KG1 (cell line): ENCODE measurements at places on chromosomes 1 and 21.

- DNase-seq = no peak
Measured at GRCh38 chr1:236338096-236338495, 56.0 kb upstream of the EDARADD start.

- no peak for DNase-seq
Measured at GRCh38 chr1:221720545-221720944, 21.3 kb downstream of the DUSP10 start.

DNA sequence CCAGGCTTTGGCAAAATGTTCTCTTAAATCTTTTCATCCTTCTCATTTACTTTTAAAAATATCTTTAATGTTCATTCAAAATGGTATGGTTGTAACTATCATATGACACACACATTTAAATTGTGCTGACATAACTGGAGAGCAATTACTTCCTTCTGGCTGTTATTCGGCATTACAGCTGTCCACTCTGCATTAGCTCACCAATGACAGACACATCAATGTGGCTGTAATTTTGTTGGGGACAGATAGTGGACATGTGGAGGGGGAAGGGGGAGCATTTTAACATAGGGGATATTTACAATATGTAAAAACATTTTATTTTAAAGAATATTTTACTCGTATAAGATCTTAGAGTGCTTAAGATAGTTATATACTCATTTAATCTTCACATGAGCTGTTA, 319.8 kb downstream of the HMCN1 start:
- no peak for DNase-seq

GRCh38 chr1:151005729-151006319, 878 bp downstream of the MINDY1 start:
- no peak for DNase-seq

GRCh38 chr21:34874684-34875513, 174.2 kb downstream of the RUNX1 start:
- DNase-seq = no peak

GRCh38 chr1:235806123-235806522, 60.6 kb downstream of the LYST start:
- DNase-seq = no peak

DNA sequence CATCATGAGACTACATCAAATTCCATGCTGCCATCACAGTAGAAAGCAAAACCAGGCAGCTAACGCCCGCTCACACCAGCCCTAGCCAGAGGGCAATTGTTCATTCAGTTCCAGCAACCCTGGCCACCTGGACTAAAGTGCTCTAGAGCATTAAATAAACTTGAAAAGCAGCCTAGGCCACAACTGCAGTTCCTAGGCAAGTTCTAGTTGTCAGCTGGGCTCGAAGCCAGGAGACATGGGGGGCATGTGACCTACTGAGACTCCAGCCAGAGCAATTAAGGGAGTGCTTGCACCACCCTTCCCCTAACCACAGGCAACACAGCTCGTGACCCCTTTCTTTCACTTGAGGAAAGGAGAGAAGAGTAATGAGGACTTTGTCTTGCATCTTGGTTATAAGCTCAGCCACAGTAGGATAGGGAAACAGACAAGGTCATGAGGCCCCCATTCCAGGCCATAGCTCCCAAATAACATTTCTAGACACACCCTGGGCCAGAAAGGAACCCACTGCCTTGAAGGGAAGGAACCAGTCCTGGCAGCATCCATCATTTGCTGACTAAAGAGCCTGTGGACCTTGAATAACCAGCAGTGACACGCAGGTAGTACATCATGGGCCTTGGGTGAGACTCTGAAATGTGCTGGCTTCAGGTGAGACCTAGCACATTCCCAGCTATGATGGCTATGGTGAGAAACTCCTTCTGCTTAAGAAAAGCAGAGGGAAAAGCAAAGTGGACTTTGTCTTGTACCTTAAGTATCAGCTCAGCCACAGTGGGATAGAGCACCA, 77.0 kb downstream of the ZZZ3 start:
- DNase-seq = peak; percentile 24

GRCh38 chr1:174262349-174263241, 103.3 kb downstream of the RABGAP1L start:
- DNase-seq = peak; percentile 22

DNA sequence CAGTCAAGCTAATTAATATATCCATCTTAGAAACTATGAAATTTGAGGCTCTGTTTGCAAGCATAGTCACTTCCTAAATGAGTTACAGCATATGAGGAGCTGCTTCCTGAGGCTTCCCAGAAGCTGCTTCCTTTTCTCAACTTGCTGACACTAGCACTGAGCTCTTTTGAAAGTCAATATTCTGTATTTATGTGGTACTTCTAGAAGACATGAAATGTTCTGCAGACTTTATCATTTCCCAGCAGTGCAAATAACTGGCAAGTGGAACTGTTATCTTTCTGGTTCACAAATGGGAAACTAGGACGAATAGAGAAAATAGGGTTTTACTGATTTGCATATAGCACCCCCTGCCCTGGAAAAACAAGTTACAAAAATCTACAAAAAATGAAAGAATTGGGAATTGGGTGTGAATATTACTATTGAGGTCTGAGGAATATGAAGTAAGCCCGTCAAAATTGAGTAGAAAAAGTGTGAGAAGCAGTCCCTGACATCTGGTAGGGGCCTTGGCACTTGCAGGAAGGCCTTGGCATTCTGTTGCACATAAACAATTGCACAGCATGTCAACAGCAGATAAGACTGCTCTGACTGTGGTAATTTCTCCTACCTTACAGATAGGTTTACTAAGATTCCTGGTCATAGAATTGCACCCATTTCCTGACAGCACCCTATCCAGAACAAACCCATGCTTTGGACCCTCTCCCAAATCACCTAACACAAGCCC, 7.1 kb downstream of the GIPC2 start:
- no peak for DNase-seq

DNA sequence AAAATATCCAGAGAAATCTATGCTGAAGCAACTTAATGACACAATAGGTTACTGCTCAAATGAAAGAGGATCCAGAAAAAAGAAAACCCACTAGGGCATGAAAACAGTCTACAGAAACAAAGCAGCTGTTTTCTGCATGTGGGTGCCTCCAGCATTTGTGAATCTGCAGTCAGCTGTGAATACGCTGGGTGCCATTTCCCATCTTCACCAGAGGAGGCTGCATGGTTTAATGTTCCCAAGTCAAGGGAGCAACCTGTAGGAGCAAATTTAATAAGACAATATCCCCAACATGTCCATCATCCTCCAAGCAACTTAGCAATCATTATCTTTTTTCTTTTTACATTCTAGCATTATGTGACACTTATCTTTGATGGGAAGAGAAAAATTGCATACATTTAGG, 396.6 kb downstream of the BRINP2 start:
- DNase-seq = no peak

DNA sequence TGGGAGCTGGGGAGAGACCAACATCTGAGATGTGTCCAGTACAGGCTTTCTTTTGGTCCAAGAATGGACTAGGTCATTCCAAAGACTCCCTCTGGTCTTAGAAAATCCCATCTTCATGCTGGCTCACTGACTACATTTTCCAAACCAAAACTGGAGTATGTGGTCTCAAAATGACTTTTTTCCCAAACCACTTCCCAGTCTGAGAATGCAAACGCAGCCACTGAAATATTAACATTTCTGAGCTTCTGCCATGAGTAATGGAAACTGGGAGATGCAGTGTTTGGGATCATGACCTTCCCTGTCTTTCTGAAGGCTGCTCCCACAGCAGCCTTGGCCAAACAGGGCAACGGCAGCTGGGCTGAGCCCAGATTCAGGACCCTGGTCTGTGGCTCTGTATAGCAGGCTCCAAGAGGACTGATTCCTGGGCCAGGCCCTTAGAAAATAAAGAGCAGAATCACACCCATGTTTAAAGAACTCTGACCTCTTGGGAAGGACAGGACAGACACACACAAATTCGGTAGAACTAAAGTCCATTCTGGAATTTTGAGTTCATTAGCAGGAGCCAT, 62.1 kb upstream of the CNTN2 start:
- no peak for DNase-seq

DNA sequence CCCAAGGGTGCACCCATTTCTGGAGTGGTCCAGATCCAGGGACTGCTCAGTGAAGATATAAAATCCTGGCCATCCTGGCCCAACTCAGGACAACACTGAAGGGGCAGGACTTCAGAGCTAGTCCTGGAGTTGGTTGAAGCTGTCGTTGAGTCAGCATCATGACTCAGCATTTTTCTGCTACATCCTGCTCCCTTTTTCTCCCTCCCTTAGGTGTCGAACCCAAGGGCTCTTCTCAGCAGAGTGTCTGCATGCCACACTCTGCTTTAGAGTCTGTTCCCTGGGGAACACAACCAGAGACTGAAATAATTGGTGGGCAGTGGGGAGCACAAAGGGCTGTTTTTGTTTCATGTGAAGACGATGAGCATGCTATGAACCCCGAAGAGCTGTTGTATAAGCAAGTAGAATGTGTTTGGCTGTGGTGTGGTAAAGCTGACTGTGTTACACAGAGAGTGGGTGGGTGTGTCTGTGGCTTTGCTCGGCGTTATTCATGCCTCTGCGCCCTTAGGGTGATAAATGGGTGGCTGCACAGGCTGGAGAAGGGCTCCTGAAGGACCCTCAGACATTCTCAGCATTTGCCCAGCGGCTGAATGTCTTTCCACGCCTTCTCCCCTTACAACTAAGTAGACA, 167.2 kb downstream of the CYYR1 start:
- DNase-seq = no peak

DNA sequence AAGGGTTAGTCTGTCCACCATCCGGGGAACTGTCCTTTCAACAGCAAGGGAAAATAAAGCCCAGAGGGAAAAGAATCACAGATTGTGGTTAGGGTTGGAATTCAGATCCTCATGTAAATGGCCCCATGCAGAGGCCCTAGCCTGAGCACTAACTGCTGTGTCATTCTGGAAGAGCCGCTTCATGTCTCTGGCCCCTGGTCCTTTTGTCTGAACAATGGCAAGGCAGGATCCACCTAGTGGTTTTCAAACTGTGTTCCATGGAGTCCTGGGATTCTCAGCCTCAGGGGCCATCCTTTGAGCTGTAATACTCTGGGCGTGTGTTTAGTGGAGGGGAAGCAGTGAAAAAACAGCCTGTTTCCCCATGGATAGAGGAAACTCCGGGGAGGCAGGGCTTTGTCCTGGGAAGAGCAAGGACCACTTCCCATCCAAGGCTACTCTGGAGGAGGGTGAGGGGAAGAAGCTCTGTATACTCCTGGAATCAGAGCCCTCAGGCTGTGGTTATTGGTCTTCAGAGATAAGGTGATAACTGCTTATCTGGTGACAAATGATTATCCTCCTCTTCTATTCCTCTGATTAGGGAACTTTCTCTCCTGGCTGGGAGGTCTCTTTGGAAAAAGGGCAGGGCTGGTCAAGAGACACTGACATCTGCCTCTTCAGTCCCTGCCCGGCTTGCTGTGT, 19.2 kb downstream of the PAX7 start:
- DNase-seq = no peak

- no peak for DNase-seq
Measured at GRCh38 chr1:109667452-109668122, at the start of gene GSTM2. TSS of gene GSTM2 (plus strand) at chr1:109668057. CDS start at chr1:109668116, 59 bp downstream.

DNA sequence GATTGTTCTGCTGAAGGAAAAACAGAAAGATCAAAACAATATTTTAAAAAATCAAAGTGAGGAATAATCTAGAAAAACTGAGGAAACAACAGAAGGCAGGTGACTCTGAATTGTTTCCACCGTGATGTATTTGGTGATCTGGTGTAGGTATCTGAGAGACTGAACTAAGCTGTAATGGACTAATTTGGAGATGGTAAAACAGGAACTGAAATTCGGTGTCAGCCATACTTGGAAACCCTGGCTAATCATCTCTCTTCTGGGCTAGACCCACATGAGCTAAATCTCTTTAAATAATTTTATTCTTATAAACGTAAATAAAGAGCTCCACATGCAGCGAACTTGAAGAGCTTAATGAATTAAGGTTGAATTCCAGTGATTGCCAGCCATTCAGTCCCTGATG, 1226.1 kb downstream of the NCAM2 start:
- no peak for DNase-seq

DNA sequence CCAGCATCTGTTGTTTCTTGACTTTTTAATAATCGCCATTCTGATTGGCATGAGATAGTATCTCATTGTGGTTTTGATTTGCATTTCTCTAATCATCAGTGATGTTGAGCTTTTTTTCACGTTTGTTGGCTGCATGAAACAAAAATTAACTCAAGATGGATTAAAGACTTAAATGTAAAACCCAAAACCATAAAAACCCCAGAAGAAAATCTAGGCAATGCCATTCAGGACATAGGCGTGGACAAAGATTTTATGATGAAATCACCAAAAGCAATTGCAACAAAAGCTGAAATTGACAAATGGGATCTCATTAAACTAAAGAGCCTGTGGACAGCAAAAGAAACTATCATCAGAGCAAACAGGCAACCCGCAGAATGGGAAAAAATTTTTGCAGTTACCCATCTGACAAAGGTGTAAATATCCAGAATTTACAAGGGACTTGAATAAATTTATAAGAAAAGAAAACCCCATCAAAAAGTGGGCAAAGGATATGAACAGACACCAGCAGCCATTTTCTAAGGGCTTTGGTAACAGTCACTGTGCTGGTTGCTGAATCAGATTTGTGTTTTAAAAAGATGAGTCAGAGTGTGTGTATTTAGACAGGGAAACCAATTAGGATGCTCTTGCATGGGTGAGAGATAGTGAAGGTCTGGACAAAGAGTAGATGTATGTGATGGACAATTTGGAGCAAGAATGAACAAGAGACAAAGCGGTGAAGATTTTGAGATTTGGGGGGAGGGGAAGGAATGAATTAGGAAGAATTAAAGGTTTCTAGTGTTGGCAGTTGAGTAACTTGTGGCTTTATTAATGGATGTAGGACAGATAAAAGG, 110.7 kb downstream of the RYR2 start:
- DNase-seq = no peak

GRCh38 chr1:203441766-203442165, 33.8 kb upstream of the PRELP start:
- DNase-seq = no peak

- DNase-seq = peak; percentile 29
Measured at GRCh38 chr1:54996359-54996868, 2.3 kb upstream of the BSND start.

GRCh38 chr1:165235777-165236291, 120.7 kb downstream of the LMX1A start:
- no peak for DNase-seq

DNA sequence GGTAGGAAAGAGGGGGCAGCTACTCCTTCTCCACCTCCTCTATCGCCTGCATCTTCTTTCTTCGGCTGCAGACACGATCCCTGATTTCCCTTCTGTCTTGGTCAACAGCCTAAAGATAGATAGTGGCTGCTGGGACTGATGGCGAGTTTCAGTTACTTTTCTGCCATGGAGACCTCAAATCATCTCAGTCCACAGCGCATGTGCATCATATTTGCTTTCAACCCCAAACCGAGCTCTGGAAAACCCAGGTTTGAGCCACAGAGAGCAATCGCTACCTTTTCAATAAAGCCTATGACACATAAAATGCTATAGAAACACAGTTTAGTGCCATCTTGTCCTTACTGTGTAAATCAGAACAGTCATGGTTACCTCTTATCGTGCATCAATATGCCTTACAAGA, 142.9 kb upstream of the IRF2BP2 start:
- DNase-seq = no peak

GRCh38 chr1:171884475-171884874, 43.2 kb downstream of the DNM3 start:
- no peak for DNase-seq
